ENCODE measurements at places on chromosomes 2 and 18.
A peak's percentile ranks its signal among the peaks of the same experiment; 100 is the strongest.

DNA sequence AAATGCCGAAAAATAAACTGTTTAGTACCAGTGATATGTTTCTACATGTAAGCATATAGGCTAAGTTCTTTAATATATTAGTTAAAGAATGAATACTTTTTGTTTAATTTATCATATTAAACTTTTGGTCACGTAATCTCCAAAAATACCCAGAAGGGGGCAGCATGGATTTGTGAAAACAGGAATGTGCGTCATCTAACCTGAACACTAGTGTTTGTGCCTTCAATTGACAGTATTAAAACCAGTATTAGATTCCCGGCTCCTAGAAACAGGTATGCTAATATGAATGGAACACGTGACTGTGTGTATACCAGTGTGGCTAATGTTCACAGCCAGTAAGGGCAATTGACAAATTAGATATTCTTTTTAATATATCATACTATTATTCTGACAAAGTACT, 51.8 kb downstream of the WDR7 start:
- DNase-seq, result no peak

DNA sequence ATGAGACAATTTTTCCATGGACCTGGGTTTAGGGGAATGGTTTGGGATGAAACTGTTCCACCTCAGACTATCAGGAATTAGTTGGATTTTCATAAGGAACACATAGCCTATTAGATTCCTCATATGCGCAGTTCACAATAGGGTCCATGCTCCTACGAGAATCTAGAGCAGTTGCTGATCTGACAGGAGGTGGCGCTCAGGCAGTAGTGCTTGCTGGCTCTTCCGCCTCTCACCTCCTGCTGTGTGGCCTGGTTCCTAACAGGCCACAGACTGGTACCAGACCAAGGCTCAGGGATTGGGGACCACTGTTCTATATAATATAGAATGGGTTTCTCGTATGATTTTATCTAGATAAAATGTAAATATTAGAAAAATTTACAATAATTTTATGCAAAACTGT, 338.7 kb downstream of the CPS1 start:
- no peak for DNase-seq

GRCh38 chr2:202109737-202110184, 36.7 kb downstream of the KIAA2012 start:
- DNase-seq, result peak; percentile 43

DNA sequence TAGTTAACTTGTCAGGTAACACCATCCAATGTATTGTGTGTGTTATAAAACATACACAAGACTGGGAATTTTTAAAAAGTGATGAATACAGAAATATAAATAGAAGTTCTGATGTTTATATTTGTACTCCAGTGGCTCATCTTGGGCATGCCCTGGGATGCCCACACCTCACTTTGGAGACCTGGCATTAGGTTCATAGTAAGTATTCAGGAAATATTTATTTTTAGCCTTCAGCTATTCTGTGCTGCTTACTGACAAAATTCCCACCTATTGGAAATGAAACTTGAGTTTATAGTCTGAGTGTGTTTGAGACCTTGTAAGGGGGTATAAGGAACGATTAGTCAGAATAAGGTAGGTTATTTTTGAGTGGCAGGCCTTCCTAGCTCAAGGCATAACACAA, 67.5 kb downstream of the MYO1B start:
- DNase-seq, result no peak

- DNase-seq, result no peak
Measured at GRCh38 chr18:25133879-25134278, 218.1 kb downstream of the ZNF521 start.

DNA sequence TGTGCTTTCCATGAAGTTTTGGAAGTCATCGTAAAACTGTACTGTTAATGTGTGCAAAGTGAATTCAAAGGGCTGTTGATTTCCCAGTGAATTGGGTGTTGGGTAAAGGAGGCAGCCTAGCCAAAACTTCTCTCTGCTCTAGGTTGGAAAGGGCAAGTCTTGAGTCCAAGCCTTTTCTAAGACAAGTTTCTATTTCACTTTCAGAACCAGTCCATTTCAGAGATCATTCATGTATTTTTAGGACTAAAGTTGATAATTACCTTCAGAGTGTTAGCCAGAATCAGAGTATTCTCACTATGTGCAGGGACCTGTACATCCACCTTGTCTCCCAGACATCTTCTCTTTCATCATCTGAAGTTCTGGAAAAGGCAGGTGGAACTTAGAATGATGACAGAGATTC, 636.1 kb upstream of the KLHL29 start:
- no peak for DNase-seq

- DNase-seq, result no peak
Measured at GRCh38 chr2:227677928-227678327, 11.3 kb downstream of the SCYGR5 start.

- DNase-seq, result no peak
Measured at GRCh38 chr18:56473400-56474024, 164.9 kb downstream of the TXNL1 start.

DNA sequence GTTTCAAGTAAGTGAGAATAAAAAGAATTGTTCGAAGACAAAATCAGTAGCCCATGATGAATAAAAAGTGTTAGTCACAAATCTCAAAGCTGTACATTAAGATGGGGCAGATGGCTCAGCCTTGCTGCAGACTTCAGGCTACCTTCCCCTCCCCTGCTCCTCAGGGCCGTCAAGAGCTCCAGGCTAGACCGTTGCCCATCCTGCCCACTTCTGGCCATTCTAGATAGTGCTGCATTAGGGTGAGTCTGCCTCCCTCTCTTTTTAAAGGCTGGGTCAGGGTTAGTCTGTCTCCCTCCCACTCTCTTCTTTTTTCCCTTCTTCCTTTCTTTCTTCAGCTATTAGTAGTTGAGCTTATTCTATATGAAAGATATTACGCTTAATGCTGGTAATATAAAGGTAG, 86.0 kb downstream of the MAPRE2 start:
- DNase-seq, result no peak

- DNase-seq, result no peak
Measured at GRCh38 chr2:58006256-58006951, 40.2 kb upstream of the VRK2 start.

DNA sequence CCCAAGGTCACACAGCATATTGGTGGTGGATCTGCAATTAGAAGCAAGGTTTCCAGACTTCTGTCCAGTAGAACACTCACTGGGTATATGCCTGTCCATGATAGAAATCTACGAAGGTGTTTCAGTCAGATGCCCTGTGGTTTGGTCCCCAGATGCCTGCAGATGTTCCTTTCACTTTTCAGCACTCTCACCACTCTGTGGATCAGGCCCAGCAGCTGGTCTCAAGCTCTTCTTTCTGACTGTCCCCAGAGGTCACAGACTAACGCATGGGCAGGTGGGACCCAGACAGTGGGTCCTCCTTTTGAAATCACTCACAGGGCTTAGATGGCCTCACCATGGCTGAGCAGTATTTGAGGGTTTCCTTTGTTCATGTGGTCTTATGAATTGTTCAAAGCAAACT, 376.5 kb downstream of the ALK start:
- no peak for DNase-seq

- DNase-seq, result no peak
Measured at GRCh38 chr18:74734013-74734444, 136.4 kb downstream of the ZNF407 start.

- DNase-seq, result no peak
Measured at GRCh38 chr2:98026927-98027522, 31.3 kb upstream of the TMEM131 start.

DNA sequence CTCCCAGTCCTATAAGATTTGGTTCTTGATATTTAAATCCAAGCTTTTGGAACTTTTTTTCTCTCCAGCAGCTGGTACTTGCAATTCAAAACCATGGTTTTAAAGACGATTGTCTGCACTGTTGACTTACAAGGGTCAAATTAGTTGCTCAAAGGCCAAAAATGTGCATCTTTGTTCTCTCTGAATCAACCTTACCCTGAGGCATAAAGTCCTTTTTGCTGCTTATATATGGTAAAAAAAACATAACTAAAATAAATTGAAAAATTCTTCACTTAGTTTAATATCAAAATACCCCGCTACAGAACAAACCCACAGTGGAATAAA, 592.7 kb downstream of the XIRP2 start:
- no peak for DNase-seq

- DNase-seq, result no peak
Measured at GRCh38 chr18:13574761-13575160, 151.6 kb downstream of the FAM210A start.

DNA sequence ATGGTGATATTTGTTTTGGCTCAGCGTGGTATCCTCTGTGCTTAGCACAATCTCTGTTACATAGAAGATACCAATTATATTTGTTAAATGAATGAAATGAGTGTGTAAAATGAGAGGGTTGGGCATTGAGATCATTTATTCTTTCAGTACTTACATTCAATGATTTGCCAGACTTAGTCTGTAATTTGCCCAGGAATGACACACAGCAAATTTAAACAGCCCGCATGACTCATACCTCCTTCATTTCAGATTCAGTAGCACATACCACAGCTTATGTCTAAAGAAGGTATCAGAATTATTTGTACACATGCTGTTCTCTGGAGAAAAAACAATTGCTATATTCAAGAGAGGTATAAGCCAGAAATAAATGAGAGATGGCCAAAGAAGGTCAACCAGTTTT, 37.0 kb downstream of the KLHL14 start:
- no peak for DNase-seq

DNA sequence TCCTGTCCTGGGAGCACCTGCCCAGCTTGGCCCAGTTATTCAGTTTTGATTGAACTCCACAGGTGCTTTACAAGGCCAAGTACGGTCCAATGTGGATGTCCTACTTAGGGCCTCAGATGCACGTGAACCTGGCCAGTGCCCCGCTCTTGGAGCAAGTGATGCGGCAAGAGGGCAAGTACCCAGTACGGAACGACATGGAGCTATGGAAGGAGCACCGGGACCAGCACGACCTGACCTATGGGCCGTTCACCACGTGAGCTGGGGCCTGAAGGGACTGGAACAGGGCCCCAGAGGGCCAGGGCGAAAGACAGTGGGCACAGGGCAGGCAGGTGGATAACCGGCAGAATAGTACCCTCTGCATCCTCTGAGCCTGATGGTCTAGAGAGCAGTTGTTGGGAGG, 22.1 kb downstream of the PRKAG3 start:
- DNase-seq, result no peak

DNA sequence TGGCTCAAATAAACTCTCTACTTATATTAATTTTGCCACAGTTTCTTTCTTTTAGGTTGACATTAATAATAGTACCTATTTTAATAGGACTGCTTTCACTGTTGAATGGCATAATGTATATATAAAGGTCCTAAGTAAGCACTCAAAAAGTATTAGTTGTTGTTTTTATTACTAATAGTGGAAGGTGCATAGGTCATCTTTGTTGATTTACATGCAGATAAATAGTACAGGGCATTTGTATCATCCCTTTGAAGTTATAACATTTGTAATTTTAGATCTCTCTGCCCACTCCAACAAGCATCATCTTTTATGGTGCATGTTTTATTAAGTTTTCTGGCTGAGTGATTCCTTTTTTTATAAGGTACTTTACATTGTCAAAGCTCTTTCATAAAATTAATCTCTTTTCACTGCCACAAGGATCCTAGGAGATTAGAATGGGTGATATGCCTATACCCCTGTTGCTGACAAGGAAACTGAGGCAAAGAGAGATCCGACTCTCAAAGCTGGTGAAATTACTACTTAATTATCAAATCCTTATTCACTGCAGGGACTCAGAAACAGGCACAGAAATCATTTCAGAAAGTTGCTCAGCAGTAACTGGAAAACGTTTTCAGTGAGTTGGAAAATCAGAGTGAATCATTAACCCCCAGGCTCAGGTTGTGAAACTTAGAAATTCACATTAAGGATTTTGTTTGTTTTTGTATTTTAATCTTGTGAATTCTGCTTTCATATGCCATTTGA, 299.6 kb downstream of the AGPS start:
- no peak for DNase-seq

- no peak for DNase-seq
Measured at GRCh38 chr2:148430101-148430500, 214.4 kb upstream of the EPC2 start.

DNA sequence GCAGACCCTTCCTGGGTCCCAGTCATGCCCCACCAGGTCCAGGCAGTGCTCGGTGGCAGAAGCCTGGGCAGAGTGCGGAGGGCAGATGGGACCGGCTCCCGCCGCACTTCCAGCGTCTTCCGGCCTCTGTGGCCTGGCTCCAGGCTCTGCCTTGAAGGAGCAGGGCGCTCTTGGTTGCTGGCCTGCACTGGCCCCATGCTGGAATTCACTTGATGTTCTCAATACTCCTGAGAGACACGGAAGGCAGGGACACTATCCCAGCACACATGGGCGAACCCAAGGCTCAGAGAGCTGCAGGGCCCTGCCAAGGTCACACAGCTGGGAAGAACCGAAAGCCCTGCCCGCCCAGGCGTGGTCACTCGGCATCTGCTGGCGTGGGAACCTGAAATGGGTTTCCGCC, 87.6 kb upstream of the ODC1 start:
- DNase-seq, result no peak

DNA sequence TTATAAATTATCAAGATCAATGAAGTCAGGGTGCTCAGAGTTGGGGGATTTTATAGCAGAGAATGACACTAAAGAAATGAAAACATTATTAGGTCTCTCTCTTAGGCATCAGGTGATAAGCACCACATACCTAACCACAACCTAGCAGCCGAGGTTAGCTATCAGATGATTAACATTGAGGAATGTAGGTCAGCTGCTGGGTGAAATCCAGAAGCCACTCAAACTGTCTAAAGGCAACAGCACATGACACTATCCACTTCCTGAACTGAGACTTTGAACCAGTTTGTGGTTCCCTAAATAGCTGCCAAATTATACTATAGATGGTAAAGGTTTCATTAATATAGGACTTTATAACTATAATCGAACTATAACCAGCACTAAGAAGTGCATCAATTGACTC, 4.7 kb downstream of the EPG5 start:
- no peak for DNase-seq

DNA sequence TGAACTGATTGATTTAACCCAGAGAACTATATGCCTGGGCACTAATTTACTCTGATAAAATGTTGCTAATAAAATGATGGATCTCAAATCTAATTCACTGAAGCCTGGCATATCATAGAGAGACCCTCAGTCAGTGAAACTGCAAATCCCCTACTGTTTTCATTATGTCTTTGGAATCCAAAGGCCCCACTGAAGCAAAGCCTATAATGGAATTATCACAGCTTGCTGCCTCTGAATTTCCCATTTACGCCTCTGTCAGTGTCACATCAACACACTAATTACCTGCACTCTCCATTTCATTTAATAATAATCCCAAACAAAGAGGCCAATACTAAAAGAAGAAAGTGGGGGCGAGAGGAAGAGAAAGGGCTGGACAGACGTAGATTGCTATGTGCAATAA, 470.9 kb downstream of the MBD2 start:
- DNase-seq, result no peak

- no peak for DNase-seq
Measured at GRCh38 chr18:9854801-9855676, 30.7 kb upstream of the TXNDC2 start.

DNA sequence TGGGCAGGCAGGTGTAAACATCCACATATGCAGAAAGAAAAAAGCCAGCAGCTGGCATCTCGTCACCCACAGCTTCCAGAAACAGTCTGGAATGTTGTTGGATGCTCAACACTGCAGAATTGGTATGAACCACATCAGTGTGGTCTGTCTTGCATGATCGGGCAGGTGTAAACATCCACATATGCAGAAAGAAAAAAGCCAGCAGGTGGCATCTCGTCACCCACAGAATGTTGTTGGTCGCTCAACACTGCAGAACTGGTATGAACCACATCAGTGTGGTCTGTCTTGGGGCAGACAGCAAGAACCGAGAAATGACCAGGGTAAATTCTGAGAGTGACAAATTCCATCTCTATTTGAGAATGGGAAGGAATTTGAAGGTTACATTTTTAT, 39.6 kb downstream of the DOCK10 start:
- DNase-seq, result no peak

GRCh38 chr18:70188113-70188512, 17.4 kb downstream of the RTTN start:
- no peak for DNase-seq

- no peak for DNase-seq
Measured at GRCh38 chr18:74311000-74311399, 4.6 kb upstream of the C18orf63 start.
